ENCODE measurements at places on chromosomes 3 and 15.

DNA sequence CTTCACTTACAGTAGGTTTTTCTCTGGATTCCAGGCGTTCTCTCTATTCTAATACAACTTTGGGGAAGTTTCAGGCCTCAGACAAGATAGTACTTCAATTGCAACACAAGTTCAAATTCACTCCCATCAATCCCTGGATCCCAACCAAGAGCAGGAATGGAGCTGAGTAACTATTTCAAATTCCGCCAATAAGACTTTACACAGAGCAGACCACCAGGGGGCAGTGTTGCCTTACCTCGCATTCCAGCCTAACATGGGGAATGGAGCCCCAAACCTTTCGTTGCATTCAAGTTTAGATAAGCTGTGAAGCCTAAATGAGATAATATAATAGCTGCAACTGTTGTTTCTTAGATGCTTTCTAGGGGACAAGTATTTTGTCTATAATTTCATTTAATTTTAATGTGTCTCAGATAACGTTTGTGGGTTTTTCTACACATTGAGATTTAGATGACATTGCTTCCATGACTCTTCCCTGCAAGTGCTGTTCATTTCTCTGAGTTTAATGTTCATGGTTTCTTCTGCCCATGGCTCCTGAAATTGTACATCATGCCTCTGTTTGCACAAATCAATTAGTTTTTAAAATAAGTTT is 186.7 kb downstream of the NSUN3 start:
- H3K27me3 ChIP-seq, result peaks cover 11% of the 10 kb centered on the region
- no peak overlapping the region for H3K4me3 ChIP-seq
- DNase-seq, result no peak
- no peak overlapping the region for H3K27ac ChIP-seq
- H3K36me3 ChIP-seq, result no peaks in the 10 kb centered on the region

- H3K36me3 ChIP-seq, result no peaks in the 10 kb centered on the region
- peak overlapping the region; percentile 2 for H3K27ac ChIP-seq
- H3K4me3 ChIP-seq, result no peak overlapping the region
- no peaks in the 10 kb centered on the region for H3K27me3 ChIP-seq
Measured at GRCh38 chr3:187763850-187764648, 18.8 kb upstream of the BCL6 start.

DNA sequence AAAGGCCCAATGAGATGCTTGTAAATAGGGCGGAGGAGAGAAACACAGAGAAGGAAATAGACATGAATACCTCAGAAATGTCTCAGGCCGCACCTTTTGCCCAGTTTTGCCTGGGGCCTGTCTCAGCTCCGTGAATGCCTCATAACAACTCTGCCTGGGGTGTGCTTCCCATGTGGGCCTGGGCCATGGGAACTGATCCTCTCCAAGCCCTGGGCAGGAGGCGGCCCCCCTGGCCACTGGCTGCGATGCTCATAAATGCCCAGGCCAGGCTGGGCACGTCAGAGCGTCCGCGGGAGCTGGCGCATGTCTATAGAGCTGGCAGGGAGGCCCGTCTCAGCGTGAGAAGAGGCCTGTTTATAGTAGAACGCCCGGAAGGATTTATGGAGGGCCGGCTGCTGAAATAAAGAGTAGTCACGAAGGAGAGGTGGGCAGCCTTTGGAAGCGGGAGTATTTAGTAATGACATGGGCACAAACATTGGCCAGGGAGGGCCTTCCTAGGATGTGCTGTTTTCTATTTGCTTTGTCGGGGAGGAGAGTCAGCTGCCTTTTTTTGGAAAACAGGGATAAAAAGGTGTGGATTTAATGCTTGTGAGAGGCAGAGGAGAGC is 85.9 kb upstream of the IGF1R start:
- peak; percentile 51 for DNase-seq
- H3K4me1 ChIP-seq, result peaks cover 6% of the 10 kb centered on the region
- peak overlapping the region; percentile 94 for H3K27ac ChIP-seq
- H3K4me3 ChIP-seq, result no peak overlapping the region
- H3K27me3 ChIP-seq, result peaks cover 17% of the 10 kb centered on the region

DNA sequence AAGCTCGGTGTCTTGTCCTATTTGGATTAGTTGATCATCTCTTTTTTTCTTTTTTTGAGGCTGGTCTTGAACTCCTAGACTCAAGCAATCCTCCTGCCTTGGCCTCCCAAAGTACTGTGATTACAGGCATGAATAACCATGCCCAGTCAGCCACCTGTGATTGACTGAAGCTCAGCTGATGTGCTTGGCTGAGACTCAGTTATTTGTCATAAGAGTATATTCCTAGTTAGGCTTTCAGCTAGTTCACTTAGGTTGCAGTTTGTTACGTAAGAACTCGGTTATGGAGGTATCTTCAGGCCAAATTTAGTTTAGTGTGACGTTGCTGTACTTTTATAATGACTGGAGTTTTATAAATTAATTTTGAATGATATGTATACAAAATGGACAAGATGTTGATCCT is 365.0 kb downstream of the SV2B start:
- no peaks in the 10 kb centered on the region for H3K4me1 ChIP-seq
- no peak for DNase-seq
- no peak overlapping the region for H3K4me3 ChIP-seq
- no peak overlapping the region for H3K27ac ChIP-seq
- no peaks in the 10 kb centered on the region for H3K36me3 ChIP-seq
- peaks cover 8% of the 10 kb centered on the region for H3K27me3 ChIP-seq

DNA sequence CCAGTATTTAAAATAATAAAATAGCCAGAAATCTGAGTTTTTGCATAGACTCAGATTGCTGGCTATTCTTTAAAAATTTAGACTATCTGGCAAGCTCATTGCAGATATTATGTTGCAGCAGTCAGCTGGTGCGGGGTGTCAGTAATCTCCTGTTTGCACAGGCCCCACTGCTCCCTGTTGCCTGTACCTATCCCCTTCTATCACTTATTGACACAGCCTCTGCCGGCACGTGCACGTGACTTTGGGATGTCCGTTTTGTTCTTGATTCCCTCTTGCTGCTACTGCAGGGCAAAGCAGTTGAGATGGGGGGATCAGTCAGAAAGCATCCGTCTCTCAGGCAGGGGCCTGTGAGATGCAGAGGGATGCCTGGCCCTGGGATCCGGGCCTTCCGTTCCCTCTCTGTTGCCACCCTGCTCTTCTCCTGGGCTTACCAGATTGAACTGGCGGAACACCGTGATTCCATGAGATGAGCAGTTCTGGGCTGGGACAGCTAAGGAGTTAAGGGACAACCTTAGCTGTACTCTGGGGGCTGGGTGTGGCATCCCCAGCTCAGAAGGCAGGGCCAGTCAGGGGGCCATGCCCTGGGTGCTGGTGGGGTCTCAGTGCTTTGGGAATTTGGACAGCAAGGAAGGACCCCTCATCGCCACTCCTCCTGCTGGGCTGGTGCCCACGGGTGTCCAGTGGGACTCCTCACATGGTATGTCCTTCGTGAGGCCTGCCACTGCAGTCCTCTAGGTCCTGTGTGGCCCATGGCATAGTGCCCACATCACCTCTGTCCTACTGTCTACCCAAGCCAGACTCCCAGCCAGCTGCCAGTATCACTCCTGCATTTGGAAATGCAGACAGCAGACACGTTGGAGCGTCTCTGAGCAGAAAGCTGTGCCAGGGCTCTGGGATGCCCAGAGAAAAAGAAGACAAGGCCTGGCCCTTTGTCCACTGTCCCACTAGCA is 11.8 kb downstream of the MRAS start:
- no peak for DNase-seq
- no peak overlapping the region for H3K27ac ChIP-seq
- peaks cover 40% of the 10 kb centered on the region for H3K4me1 ChIP-seq
- no peaks in the 10 kb centered on the region for H3K27me3 ChIP-seq
- no peaks in the 10 kb centered on the region for H3K36me3 ChIP-seq

- H3K36me3 ChIP-seq, result no peaks in the 10 kb centered on the region
- no peak overlapping the region for H3K27ac ChIP-seq
- peaks cover 4% of the 10 kb centered on the region for H3K4me1 ChIP-seq
- H3K4me3 ChIP-seq, result no peak overlapping the region
Measured at GRCh38 chr3:70744536-70744935, 432.1 kb upstream of the MDFIC2 start.

DNA sequence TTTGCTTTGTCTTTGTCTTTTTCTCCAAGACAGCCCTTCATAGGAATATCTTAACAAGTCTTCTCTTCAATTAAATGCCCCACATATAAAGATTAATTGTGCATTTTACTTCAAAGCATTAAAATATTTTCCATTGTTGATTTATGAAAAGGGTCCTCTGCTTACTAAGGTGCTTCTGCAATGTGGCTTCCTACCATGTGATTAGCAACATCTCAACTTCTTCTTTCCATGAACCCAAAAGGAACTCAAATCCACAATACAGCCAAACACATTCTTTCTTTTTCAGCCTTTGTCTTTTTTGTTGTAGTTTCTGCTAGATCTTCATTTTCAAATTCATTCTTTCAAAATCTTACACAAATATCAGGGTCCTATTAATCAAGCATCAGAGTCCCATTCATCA is 309.2 kb downstream of the NSUN3 start:
- no peaks in the 10 kb centered on the region for H3K27me3 ChIP-seq
- H3K4me1 ChIP-seq, result peaks cover 4% of the 10 kb centered on the region
- no peak overlapping the region for H3K4me3 ChIP-seq
- no peak for DNase-seq
- no peaks in the 10 kb centered on the region for H3K36me3 ChIP-seq

- H3K27me3 ChIP-seq, result peaks cover 11% of the 10 kb centered on the region
- H3K4me3 ChIP-seq, result no peak overlapping the region
- H3K36me3 ChIP-seq, result no peaks in the 10 kb centered on the region
- no peak overlapping the region for H3K27ac ChIP-seq
- H3K4me1 ChIP-seq, result peaks cover 12% of the 10 kb centered on the region
Measured at GRCh38 chr3:58217209-58217811, 6.5 kb upstream of the DNASE1L3 start.

DNA sequence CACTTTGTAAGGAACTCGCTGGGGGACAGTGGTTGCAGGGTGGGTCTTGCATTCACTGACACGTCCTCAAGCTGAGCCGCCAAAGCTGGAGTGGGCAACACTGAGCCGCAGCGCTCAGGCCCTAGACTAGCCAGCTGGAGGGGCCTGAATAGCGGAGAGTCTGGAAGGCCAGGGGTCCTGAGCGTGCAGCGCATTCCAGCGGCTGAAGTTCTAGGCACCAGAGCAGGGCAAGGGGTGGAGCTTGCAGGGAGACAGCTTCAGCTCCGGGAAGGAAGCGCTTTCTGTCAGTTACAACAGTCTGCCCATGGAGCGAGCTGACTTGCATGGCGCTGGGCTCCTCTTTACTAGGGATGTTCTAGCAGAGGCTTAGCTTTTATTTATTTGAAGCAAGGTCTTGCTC is 2.7 kb downstream of the MAP6D1 start:
- no peak for DNase-seq
- H3K4me3 ChIP-seq, result peak overlapping the region; percentile 73
- H3K4me1 ChIP-seq, result peaks cover 19% of the 10 kb centered on the region
- H3K27ac ChIP-seq, result no peak overlapping the region
- no peaks in the 10 kb centered on the region for H3K36me3 ChIP-seq
- H3K27me3 ChIP-seq, result peaks cover 12% of the 10 kb centered on the region

DNA sequence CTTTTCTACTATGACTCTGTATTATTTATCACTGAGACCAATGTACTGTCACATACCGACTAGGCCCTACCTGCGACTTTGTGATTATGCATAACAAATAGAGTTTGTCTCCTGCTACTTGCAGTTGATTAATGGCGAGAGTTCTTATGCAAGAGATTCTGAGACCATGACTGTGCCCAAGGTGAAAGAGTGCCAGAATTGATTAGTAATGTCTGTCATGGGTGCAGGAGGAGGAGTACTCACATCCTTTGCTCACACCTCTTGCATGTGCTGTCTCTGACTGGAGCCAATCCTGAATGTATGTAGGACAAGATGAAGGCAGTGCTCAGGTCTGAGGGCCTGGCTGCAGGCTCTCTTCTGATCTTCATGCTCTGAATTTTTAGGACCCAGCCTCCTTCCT is 260.7 kb downstream of the THSD4 start:
- H3K27me3 ChIP-seq, result no peaks in the 10 kb centered on the region
- H3K27ac ChIP-seq, result no peak overlapping the region
- no peak overlapping the region for H3K4me3 ChIP-seq
- H3K36me3 ChIP-seq, result peaks cover 5% of the 10 kb centered on the region
- peaks cover 16% of the 10 kb centered on the region for H3K4me1 ChIP-seq

DNA sequence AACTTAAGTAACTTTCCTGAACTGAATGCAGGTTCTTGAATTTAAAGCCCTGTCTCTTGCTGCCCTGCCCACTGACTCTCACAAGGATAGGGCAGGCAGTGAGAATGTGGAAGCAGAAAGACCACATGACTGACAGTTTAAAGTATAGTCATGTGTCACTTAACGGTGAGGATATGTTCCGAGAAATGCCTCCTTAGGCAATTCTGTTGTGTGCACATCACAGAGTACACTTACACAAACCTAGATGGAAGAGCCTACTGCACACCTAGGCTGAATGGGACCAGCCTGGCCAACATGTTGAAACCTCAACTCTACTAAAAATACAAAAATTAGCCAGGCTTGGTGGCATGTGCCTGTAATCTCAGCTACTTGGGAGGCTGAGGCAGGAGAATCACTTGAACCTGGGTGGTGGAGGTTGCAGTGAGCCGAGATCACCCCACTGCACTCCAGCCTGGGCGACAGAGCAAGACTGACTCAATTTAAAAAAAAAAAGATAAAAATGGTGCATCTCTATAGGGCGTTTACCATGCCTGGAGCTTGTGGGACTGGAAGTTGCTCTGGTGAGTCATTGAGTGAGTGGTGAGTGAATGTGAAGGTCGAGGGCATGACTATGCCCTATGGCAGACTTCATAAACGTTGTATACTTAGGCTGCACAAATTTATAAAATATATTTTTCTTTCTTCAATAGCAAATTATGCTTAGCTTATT is 18.9 kb upstream of the COPG1 start:
- no peak for DNase-seq
- peaks cover 3% of the 10 kb centered on the region for H3K27me3 ChIP-seq
- no peaks in the 10 kb centered on the region for H3K36me3 ChIP-seq

DNA sequence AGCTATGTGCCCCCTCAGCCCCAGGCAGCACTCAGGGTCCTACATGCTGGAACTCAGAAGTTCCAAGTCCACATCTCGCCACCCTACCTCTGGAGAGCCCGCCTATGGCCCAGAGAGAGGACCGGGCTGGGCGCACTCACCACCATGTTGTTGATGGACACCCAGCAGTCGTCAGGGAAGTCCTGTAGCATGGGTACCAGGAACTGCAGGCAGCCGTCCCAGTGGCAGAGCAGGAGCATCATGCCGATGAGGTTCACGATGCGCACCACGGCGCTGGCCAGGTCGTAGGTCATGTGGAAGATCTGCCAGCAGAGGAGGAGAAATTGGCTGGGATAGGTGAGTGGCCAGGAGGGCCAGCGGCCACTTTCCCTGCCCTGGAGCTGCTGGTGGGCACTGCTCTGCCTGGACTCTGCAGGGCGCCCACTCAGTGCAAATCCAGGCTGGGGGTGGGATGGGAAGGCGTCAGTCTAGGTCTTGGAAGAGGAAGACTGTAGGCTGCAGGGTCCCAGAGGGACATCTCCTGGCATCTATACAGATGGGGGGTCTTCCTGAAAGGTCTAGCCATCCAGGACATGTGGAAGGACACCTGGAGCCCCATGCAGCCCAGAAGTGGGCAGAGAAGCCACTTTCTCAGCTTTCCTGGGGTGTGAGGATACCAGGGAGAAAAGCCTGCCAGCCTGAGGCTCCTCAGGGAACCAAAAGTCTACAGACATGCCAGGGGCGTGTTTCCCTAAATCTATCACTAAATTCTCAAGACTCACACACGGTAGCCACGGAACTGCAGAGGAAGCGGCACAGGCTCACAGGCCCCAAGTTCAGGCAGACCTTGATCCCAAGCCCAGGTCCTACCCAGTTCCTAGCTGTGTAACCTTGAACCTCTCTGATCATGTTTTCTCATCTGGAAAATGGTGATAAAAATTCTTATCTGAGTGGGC is 36.5 kb downstream of the HCN4 start:
- no peak for DNase-seq
- no peak overlapping the region for H3K4me3 ChIP-seq
- H3K4me1 ChIP-seq, result no peaks in the 10 kb centered on the region
- no peaks in the 10 kb centered on the region for H3K36me3 ChIP-seq
- no peak overlapping the region for H3K27ac ChIP-seq
- H3K27me3 ChIP-seq, result peaks cover 4% of the 10 kb centered on the region

- peaks cover 10% of the 10 kb centered on the region for H3K4me1 ChIP-seq
- H3K36me3 ChIP-seq, result peaks cover 7% of the 10 kb centered on the region
- no peaks in the 10 kb centered on the region for H3K27me3 ChIP-seq
Measured at GRCh38 chr3:136637176-136637575, 115.0 kb downstream of the STAG1 start.
